ENCODE measurements at places on chromosomes 1 and 21.

- no peak for DNase-seq
These were observed 149.0 kb downstream of the IGSF21 start for GRCh38 chr1:18256282-18257235.

DNA sequence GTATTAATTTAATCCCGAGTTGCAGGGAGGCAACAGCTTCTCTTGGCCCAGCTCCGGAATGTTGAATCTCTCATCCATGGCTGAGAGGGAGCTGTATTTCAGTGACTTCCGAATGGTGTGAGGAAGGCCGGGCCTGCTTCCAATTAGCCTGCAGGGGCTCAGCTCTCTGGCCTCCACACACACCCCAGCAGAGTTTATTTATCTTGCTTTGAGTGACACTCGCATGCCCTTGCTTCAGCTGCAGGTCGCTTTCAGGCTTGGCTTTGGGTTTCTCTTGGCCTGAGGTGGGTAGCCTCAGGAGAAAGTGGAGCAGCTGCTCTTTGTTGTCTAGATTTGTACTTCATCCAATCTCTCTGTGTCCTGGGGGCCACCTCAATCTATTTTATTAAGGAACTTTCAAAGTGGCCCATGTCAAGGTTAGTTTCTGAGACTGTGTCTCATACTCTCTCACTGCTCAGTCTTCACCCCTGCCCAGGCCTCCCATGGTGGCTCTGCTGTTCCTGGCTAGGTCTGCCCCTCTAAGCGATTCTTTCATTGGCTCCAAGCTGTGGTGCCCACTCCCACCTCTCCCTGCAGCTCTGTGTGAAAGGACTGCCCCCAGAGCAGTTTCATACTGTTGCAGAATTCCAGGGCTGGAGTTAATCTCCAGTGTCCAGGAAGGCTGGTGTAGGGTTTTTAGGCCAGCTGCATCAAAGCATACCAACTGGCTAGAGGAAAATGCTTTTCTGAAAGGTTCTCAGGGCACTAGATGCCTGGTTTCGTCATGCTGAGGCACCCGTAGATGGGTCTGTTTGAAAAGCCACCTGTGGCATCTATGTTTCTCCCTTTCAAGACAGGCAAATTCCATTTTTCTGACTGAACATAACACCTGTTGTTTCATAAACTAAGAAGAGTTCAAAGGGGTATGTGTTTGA, 153.5 kb downstream of the PLXNA2 start:
- no peak for DNase-seq

DNA sequence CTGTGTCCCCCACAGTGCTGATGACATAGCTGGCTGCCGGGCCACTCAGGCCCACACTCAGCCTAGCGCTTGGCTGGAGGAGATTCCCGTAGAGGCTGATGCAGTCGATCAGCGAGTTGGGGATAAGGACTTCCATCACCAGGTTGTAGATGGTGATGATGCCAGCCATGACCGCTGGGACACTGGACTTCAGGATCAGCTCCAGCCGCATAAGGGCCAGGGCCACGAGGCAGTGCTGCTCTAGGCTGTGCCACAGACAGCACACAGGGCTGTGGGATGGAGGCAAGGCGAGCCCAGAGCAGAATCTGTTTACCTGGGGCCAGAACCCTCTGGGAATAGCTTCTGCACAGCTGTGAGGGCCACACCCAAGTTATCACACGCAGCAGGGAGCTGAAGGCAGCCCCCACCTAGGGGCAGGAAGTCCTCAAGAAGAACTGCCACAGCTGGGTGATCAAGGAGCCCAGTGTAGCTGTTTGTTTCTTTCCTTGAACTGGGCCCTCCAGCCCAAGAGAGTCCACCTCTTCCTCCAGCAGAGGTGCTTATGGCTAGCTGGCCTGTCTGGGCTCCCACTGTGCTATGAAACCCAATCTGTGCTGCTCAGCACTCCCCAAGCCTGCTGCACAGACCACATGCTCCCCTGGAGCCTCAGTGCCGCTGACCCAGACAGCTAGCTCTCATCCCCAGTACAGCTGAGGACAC, 6.2 kb downstream of the SLC2A1 start:
- DNase-seq: no peak

DNA sequence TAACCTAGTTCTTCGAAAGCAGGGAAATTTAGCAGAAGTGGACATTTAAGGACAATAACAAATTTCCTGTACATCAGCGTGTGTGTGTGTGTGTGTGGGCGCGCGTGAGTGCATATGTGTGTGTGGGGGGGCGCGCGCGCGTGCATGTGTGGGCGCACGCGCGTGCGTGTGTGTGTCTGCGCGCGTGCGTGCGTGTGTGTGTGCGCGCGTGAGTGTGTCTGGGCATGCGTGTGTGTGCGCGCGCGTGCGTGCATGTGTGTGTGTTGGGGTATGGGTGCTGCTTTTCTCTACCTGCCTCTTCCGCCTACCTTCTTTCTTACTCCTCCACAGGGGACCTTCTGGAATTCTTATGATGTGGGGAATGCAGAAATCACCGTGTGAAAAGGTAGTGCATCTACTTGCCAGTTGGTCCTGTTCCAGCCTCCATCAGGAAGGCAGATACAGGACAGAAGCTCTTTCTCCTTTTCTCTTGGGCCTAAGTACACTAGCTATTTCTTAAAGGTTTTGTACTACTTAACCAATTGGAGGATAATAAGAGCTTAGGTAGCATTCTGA, 165.4 kb upstream of the KCNK2 start:
- DNase-seq: no peak

GRCh38 chr1:180888870-180889269, 23.8 kb upstream of the KIAA1614 start:
- DNase-seq: no peak

- no peak for DNase-seq
These were observed 53.9 kb downstream of the CASQ2 start for GRCh38 chr1:115714572-115715141.

DNA sequence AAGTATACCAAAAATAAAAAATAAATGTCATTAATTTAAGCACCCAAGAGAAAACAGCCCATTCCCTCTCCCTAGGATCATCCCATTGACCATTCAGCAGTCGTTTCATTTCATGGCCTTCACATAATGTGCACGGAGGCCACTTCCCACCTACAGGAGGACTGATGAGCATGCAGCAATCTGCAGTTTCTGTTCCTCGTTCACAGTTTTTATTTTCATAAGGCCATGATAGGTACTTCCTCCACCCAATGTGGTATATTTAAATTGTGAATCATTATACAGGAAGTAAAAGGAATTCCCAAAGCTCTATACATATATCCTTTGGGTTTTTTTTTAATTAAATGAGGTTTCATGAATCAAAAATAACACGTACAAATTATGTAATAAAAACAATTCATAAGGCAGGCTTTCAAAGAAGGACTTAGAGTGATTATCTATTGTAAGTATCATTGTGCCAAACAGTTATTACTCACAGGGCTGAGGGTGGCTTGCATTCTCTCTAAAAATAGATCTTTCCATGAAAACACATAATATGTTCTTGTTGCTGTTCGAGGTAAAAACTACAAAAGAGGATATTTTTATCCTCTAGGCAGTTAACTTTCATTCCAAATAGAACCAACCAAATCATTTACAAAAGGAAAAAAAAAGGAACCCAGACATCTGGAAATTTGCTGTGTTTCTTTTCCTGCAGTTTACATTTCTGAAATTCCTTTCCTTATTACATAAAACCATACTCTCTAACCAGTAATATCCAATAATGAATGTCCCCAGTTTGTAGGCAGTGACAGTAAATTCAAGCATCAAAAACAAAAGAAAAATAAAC, 27.5 kb upstream of the SLC44A3 start:
- peak; percentile 28 for DNase-seq

DNA sequence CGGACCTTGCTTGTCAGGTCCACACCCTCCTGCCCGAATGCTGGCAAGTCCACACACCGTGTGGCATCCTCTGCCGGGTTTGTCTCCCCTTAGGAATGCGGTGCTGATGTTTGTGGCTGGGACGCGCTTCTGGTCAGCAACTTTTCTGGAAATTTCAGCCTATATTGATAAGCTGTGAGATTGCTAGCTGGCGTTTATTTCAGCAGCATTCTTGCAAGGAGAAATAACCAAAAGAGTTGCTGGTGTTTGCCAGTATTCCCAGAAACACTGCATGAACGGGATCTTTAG, 601 bp downstream of the CEPT1 start:
- DNase-seq: peak; percentile 1

- DNase-seq: no peak
These were observed 184.3 kb downstream of the NEGR1 start for GRCh38 chr1:72097851-72098570.

DNA sequence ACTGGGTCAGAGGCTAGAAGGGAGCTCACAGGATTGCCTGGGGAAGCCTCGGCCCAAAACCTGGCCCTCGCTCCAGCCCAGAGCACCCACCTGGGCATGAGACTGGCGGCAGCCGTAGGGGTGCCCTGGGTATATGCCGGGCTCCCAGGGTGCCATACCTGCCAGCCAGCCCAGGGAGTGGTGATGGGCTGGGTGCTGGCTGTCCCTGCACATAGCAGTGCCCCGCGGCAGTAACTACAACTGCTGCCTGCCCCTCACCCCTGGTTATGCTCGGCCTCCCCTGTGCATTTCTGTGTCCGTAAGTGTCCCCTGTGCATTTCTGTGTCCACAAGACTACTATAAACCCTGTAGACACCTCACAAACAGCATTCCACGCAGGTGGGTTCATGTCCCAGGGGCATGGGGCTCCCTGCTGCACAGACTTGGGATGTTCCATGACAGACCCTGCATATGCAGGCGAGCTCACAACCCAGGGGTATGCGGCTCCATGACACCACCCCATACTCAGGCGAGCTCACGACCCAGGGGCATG, 5.8 kb upstream of the SPATC1L start:
- no peak for DNase-seq

DNA sequence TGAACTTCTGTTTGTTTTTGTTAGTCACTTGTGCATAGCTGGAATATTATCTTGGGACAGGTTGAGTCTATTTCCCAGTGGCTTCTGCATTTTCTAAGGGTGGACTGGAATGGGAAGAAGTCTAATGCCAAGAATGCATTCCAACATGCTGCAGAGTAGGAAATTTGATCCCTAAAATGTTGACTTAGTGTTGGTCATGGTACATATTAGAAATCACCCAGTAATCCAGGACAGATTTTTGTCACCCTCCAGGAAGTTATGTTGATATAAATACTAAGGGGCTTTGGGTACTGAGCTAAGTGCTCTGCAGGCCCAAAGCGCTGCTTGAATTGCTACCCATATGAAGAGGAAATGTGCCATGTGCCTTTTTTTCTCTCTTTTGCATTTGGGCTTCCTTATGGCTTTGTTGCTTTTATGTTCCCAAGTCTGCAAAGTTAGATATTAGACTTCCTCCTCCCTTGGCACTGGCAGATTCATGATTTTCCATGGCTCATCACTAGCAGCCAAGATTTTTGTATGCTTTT, 10.0 kb downstream of the ARID1A start:
- no peak for DNase-seq

DNA sequence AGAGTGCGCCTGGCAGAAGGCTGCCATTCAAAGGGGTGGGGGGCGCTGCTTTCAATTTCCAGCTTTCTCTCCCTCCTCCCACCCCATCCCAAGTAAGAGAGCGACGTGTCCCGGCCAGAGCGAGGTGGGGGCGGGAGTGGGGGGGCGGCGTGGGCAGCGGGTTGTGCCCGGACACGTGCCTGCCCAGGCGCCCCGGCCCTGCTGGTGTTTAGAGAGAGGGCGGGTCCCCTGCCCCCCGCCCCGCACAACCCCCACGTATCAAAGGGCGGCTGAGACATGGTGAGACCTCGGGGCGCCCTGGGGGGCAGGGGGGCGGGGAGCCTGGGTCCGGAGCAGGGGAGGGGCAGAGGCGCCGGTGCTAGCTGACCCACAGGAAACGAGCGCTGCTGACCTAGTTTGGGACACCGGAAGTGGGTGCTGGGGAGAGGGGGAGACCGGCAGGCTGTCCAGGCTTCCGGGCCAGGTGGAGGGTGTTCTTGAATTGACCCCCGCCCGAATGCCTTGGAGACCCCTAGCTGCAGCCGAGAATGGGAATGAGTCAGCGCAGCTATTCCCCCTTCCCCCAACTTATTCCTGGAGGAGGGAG, 1.3 kb downstream of the ZBTB7B start:
- peak; percentile 57 for DNase-seq

GRCh38 chr1:33370301-33370700, 49.4 kb upstream of the A3GALT2 start:
- no peak for DNase-seq

- no peak for DNase-seq
These were observed 212.7 kb downstream of the PTBP2 start for GRCh38 chr1:96934282-96934681.
